Stimulated activated naive CD8-positive, alpha-beta T cell treated with anti-CD3 and anti-CD28 coated beads, Interleukin-15, amount 100 ng/mL, for 72 hours (primary cell): ENCODE measurements at places on chromosomes 6 and 20.

DNA sequence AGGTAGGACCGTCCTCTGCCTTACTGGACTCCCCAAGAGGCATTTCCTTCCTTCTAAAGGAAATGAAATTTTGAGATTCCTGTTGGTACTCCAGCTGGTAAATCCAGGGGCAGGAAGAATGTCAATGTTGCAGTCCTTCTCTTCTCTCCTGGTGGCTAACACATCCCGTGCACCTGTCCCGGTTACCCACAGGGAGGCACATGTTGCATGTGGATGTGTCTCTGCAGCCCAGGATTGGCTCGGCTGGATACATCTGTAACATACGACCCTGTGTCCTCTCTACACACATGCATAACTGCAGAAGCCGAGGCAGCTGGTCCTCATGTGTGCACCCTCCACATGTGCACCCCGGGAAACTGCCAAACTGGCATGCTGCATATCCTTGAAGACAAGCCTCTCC, 1.3 kb upstream of the LRFN2 start:
- DNase-seq = no peak

DNA sequence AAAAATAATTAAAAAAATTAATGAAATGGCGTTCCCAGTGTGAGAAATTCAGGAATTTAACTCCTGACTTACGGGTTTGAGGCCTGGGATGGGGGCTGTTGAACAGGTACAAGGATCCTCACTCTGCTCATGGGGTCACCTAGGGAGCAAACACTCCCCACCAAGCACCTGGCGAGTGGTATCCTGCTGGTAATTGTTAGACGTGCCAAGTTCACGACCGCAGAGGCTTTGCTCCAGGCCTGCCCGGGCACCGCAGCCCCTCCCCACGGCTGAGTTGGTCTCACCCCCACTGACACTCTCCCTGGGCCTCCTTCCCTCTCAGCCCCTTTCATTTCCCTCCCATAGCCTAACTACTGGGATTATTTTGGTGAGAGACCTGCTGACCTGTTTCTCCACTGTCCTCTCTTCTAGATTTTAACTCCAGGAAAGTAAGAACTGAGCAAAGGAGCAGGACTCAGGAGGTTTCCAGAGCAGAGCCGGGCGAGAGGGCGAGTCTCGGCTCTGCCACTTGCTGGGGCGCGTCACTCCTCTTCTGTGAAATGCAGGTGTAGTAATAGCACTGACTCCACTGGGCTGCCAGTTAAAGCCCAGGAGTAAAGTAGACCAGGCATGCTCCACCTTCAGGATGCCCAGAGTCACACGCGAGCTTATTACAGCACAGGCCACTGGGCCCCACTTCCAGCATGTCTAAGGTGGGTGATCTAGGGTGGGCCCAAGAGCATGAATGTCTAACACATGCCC, 22.8 kb downstream of the BMP7 start:
- no peak for DNase-seq

- no peak for DNase-seq
Observed at GRCh38 chr20:18738055-18738454, 75.5 kb upstream of the SCP2D1 start.

- DNase-seq = peak; percentile 78
Observed at GRCh38 chr6:26304797-26305640, 60.0 kb upstream of the BTN3A2 start.

GRCh38 chr20:34578025-34578424, 19.5 kb downstream of the MAP1LC3A start:
- DNase-seq = no peak

- DNase-seq = no peak
Observed at GRCh38 chr6:63094947-63095346, 116.3 kb upstream of the FKBP1C start.

- DNase-seq = no peak
Observed at GRCh38 chr6:167570460-167571400, 245.8 kb downstream of the TTLL2 start.

- DNase-seq = no peak
Observed at GRCh38 chr6:4322846-4323309, 187.5 kb upstream of the ECI2 start.

DNA sequence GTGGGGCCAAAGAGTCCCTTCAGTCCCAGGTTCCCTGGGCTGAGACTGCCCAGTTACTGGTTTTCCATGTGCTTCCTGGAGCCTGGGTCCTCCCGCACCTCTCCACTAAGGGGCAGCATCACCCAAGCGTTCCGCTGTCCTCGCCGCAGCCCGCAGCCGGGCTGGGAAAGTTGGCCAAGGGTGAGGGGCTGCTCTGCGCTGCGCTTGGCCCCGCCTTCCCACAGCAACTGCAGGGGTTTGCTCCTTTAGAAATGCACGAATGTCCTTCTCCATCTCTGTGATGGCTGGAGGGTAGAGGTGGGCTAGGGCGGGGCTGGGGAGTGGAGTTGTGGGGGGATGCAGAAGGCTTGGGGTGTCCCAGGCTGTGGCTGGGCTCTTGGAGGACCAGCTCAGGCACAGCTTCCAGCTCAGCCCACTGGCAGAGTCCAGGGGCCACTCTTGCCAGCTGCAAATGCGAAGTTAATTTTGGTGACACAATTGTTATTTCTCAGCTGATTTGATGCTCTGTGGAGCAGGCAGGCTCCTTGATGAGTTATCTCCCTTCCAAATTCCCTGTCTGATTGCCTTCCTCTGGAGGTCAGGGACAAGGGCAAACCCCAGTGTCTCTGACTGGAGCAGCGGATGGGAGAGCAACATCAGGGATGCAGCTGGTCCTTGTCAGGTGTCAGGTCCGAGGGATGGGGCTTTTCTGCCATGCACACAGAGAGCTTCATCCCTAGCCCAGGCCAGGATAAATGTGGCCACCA, 63.2 kb downstream of the NOL4L start:
- peak; percentile 53 for DNase-seq
